ENCODE measurements at places on chromosomes 11 and 22.
A peak's percentile ranks its signal among the peaks of the same experiment; 100 is the strongest.

- DNase-seq = peak; percentile 78
Measured at GRCh38 chr11:65498977-65499712, at the start of gene MALAT1. Gene MALAT1, plus strand, starts transcription at chr11:65499045.

- DNase-seq = peak; percentile 67
Measured at GRCh38 chr11:107916671-107917241, 11.5 kb upstream of the RAB39A start.

GRCh38 chr11:32307471-32307870 lies 127.9 kb downstream of the WT1 start:
- no peak for DNase-seq

DNA sequence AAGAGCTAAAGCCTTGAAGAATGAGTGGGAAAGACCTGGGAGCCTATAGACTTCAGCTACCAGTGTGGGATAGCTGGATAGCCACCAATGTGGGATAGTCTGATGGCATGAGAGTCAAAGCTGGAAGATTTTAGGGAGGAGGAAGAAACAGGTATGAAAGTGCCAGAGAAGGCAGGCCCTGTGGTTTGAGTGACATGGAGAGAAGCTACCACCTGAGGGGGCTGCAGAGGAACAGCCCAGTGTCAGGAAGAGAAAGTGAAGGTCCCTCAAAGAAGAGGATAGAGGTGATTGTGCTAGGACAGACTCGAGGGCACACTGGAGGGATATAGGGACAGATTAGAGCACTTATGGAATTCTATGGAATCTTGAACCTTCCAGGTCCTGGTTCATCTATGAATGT lies 23.1 kb upstream of the PAX6 start:
- DNase-seq = peak; percentile 58

GRCh38 chr11:112304914-112305313 lies 44.3 kb upstream of the PLET1 start:
- DNase-seq = no peak

DNA sequence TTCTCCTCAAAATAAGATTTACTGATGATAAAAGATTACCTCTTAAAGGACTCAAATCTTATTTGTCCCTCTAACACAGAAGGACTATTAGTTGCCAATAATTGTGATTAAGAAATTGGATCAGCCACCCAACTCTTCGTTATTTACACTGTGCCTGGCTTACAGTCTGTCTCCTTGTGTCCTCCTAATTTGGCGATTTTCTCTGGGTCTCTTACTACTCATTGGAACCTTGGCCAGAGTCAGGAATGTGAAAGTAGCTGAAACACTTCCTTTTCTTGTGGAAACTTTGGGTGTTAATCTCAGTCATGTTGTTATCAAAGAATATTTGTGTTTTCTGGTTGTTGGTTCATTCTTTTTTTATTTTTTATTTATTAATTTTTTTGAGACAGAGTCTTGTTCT lies 83.2 kb downstream of the TEAD1 start:
- DNase-seq = no peak

DNA sequence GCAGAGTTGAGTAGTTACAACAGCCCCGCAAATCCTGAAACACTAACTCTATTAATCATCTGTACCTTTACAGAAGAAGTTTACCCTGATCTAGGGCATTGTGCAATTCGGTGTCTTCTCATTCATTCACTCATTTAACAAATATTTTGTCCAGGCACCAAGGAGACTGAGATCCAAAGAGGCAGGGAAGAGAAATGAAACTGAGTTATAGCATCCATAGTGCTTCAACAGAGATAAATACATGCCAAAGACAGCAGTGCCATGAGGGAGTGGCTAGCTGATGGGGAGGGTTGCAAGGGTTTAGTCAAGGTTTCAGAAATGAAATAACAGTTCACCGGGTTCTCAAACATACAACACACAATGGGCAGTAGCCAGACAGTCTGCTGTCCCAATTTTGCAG lies 40.2 kb upstream of the MTNR1B start:
- no peak for DNase-seq
